Stimulated activated CD4-positive, alpha-beta T cell treated with anti-CD3 and anti-CD28 coated beads, Interleukin-2, amount 100 ng/mL, for 24 hours (primary cell): ENCODE measurements at places on chromosomes 2 and 18.

DNA sequence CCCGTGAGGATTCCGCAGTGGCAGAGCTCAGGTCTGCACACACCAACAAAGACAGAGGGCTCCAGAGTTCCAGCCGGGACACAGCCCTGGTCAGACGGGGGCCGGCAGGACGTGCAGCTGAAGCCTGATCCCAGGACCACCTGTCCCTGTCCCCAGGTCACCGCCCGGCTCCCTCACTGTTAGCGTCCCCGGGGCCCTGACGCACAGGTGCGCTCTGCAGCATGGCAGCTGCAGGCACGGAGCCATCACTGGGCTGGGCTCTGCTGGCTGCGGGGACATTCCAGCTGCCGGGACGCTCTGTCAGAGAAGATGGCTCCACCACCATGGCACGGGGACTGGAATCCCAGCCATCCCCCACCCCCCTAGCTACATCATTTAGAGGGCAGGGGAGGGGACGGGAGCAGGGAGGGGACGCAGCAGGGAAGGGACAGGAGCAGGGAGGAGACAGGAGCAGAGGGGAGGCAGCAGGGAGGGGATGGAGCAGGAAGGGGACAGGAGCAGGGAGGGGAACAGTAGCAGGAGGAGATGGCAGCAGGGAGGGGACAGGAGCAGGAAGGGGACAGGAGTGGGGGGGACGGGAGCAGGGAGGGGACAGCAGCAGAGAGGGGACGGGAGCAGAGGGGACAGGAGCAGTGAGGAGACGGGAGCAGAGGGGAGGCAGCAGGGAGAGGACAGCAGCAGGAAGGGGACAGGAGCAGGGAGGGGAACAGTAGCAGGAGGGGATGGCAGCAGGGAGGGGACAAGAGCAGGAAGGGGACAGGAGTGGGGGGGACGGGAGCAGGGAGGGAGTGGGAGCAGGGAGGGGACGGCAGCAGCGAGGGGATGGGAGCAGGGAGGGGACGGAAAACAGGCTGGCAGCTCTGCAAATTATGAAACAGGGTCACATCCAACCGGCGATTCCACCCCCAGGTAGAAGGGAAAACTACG is 39.8 kb downstream of the SLC66A2 start:
- no peak for DNase-seq

DNA sequence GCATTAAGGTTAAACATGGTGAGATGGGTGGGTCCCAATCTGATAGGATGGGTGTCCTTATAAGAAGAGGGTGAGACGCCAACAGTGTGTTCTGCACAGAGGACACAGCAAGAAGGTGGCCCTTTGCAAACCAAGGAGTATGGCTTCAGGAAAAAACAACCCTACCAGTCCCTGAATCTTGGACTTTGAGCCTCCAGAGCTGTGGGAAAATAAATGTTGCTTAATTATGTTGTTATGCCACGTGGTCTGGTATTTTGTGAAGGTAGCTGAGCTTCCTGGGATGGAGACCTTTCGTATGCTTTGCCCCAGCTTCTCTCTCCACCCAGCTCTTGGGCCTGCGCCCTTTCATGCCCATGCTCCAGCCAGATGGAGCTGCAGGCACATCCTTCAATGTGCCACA is 114.2 kb upstream of the EPC2 start:
- no peak for DNase-seq

DNA sequence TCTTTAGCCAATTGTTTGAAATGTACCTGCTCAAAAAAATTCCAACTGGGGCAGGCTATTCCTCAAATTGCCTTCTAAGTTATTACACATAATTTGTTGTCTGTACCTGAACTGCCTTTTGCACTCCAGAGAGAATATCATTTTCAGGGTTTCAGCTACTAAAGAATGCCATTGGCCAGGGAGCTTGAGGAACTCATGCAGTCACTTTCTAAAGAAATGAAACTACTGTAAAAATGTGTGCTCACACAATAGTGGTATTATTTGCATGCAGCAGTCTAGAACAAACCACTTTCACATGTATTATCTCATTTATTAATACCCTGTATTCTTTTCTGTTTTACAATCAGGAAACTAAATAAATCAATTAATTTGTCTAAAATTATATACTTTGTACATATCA is 152.2 kb downstream of the PID1 start:
- DNase-seq = no peak

- DNase-seq = no peak
These were observed 210.5 kb downstream of the SH3RF3 start for GRCh38 chr2:109339519-109339966.

GRCh38 chr2:23420840-23421476 is 36.0 kb downstream of the KLHL29 start:
- no peak for DNase-seq

- DNase-seq = no peak
These were observed 86.0 kb downstream of the NRP2 start for GRCh38 chr2:205768341-205768740.

- no peak for DNase-seq
These were observed 152.9 kb upstream of the EPAS1 start for GRCh38 chr2:46144133-46144800.

DNA sequence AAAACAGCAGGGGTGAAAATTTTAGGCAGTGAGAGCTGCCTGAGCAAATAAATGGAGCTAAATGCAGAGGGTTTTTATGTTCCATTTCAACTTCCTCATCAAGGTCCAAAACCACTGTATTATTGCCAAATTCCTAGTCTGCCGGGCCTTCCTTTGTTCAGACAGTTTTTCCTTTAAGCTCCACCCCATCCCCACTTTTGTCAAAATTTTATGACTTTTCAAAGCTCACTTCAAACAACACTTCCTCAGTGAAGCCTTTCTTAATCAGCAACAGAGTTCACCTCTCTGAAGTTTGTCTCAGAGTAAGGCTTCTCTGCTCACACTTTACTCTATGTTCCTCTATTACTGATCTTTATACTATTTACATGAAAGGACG is 81.3 kb downstream of the CERKL start:
- no peak for DNase-seq

GRCh38 chr2:165070076-165070475 is 114.8 kb upstream of the SLC38A11 start:
- DNase-seq = no peak

DNA sequence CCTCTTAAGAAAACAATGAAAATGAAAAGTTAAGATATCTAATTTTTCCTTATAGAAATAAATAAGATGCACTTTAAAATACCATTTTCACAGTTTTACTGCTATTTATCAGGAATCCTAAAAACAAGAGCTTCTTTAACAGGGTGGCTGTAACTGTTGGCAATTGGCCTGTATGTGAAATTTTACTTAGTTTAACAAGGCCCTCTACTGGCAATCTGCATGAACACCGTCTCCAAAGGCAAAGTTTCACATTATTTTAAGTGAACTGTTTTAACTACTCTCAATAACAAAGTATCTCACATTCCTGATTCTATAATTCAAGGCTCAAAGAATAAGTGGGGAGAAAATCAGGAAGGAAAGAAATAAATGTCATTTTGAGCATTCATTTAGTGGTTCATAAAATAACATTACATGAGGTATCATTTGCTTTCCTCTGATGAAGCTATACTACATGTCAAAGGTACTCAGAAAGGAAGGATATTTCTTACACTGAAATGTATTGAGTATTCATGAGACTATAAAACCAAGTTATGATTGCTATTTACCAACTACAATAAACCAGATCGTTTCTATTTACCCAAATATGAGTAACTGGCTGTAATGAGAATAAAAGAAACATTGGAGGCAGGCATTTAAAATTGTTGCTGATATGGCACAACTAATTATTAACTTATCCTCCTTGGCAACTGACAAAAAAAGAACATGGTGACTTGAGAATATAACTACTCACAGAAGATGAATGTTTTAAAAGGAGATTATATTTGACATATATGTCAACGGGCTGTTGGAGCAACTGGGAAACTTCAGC is 7.0 kb downstream of the NCKAP5 start:
- no peak for DNase-seq

- DNase-seq = no peak
These were observed 201.1 kb downstream of the AGAP1 start for GRCh38 chr2:235694721-235695601.

- no peak for DNase-seq
These were observed 571.7 kb upstream of the ACVR2A start for GRCh38 chr2:147273106-147273505.

GRCh38 chr18:39205565-39206195 is 1640.1 kb upstream of the CELF4 start:
- DNase-seq = no peak

DNA sequence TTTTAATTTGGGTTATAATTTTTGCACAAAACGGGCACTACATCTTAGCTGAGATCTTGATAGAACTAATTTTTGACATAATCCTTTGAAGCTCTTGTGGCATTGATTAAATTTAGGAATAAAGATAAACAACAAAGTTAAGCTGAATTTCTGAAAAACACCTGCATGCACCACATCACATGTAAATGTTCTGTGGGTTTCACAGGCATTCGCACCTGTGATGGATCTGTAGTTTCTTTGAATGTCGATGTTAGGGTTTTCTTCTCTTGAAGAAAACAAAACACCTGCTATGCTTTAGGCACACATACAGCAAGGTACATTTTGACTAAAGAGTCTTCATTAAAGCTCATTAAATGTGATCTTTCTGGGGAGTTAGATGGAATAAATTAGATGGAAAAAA is 60.3 kb downstream of the RPIA start:
- DNase-seq = no peak

DNA sequence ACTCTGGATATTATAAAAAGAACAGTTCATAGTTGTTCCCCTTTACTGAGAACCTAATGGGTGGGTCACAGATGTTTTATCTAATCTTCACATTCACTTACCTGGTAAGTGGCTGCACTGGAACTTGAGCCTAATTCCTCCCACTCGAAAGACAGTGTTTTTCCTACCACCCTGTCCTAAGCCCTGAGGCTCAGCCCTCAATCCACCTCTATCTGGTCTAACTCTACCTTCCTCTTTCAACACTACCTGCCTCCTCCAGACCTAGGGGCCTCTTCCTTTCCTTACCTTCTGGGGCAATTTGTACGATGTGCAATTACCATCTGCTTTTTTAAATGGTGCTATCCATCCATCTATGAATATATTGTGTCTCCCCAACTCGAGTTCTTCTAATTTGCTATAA is 9.7 kb upstream of the KIF3C start:
- DNase-seq = no peak

- DNase-seq = peak; percentile 79
These were observed at the start of gene RNF144A for GRCh38 chr2:6917071-6917760. RNF144A (plus strand) TSS chr2:6917412; CDS start chr2:6996927, 79,515 bp downstream.

GRCh38 chr2:167438206-167438605 is 549.9 kb downstream of the XIRP2 start:
- no peak for DNase-seq

GRCh38 chr2:187550857-187551256 is 3.4 kb downstream of the TFPI start:
- DNase-seq = no peak

DNA sequence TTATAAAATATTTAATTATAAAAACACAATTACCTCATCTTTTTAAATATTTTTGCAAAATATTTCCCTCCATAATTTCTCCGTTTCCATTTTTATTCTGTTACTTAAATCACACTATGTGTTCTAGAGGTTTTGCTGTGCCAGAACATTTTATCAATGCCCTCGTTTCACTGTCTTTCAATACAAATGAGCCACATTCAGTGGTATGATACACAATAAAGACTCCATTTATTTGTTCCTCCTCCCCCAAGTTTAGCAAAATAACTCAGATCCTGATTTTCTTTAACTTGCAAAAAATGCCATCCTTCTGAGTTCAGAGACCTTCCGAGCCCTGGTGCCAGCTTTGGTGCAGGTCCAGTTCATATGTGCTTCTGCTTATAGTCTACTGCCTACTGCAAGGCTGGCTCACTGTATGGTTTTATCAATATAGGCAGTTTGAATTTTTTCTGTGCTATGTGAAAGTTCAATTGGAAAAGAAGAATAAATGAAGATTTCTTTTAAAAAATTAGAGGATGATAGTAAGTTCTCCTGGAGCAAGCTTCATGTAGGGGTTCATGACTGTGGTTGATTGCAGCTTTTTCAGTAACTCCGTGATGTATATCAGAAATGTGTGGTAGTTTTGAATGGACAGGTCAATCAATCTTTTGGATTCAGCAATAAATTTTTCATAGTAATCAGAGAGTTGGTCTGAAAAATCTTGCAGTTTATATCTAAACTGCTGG is 42.5 kb downstream of the APOB start:
- DNase-seq = no peak

- DNase-seq = no peak
These were observed 22.7 kb upstream of the GCG start for GRCh38 chr2:162174746-162175145.

DNA sequence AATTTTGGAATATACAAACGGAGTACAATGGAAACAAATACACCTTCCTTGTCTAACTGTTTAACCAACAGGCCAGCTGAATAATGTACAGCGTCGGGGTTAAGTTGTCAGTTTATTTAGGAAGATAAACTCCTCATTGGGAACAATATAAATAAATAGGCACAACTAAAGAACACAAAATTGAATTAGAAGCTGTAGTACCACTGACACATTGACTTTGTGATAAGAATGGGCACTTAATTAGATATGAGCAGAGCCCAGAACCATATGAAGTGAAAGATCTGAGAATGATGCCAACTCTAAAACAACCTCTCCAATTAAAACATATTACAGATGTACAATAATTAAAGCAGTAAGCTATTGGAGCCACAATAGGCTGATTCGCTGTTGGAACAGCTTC is 44.4 kb downstream of the CCDC68 start:
- no peak for DNase-seq

GRCh38 chr18:61891894-61892293 is 913 bp downstream of the RNF152 start:
- DNase-seq = no peak

- no peak for DNase-seq
These were observed 1379.1 kb upstream of the CDH2 start for GRCh38 chr18:29556070-29556469.

DNA sequence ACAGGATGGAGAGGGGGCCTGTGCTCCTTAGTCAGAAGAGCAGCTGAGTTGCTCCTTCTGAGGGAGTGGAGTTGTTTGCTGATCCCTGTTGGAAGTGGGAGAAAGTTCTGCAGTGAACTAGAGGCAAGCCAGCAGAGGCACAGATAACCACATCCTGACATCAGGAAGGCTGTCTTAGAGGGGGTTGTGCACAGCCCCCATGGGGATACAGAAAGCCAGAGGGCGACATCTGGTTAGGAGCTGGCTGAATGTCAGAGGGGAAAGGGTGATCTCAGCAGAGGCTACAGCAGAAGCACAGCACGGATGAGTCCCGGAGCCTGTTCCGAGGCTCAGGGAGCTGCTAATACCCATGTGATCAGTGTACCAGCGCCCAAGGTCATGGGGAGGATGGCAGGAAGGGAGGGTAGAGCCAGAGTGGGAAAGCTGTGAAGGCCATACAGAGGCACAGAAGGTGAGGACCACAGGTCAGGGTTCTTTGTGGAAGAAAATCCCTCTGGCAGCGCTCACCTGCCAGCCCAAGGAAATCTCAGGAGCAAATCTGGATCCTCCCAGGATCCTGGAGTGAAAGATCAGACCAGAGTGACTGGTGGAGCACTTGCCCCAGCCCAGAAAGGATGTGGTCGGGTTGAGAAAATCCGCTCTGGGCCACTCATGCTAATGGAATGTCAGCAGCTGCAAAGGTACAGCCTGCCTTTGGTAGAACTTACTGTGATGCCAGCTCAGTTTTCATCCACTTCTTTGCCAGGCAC is 111.8 kb downstream of the STPG4 start:
- DNase-seq = no peak

GRCh38 chr2:225097035-225097434 is 54.8 kb upstream of the DOCK10 start:
- DNase-seq = no peak
